Kidney epithelial cell (primary cell): ENCODE measurements at places on chromosomes 7 and 10.

GRCh38 chr7:49398236-49398635 lies 375.2 kb upstream of the VWC2 start:
- DNase-seq: no peak

- no peak for DNase-seq
Measured at GRCh38 chr7:55019691-55020465, 1.1 kb downstream of the EGFR start.

DNA sequence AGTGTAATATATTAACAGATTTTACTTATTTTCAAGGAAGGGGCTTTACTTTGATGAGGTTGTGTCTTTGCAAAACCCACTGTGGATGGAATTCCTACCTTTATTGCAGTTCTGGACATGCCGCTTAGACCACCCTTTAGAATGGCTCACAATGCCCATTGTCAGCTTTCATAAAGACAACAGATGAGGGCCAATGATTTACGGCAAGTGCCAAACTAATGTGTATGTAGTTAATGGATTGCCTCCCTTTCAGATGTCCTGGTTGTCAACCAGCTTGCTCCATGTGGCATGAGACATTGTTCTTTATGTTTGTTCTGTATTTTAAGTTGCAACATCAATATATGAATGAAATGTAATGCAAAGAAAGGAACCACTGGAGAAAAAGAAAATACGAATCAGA lies 35.0 kb upstream of the ELMO1 start:
- DNase-seq: no peak

DNA sequence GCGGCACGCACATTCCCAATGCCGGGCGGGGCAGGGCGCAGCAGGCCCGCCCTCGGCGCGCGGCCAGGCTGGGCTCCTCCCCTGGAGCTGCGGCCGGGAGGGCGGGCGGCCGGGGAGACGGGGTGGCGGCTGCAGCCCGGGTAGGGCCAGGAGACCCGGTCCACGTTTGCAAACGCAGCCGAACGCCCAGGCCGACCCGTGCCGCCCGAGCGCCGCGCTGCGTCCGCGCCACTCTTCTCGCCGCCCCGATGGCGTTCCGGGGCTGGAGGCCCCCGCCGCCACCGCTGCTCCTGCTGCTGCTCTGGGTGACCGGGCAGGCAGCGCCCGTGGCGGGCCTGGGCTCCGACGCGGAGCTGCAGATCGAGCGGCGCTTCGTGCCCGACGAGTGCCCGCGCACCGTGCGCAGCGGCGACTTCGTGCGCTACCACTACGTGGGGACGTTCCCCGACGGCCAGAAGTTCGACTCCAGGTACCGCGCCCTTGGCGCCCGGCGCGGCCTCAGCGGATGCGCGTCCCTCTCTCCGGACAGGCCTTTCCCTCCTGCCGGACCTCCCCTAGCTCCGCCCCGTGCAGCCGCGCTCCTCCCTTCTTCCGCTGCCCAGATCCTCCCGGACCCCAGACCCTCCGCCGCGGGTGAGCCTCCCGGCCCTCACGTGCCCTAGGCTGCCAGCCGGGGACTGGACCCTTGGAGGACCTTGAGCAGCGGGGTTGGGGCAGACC lies at the start of gene FKBP9:
TSS of gene FKBP9 (plus strand) at position 115 of the 720 bp plus-strand sequence. CDS start at position 249, 134 bp downstream.
- DNase-seq: no peak

DNA sequence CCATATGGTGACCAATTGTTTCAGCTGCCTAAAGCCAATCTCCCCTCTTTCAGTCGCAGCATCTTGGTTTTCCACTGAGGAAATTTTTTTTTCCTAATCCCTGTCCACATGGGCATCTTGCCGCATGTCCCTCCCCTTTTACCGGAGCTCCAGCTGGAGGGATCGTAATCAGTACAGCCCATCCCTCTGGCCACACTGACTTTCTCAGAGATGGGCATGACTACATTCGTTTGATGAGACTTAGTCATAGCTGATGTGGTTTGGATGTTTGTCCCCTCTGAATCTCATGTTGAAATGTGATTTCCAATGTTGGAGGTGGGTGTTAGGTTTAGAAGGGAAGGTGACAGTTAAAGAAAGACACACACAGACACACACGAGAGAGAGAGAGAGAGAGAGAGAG lies 186.8 kb upstream of the CXCL12 start:
- no peak for DNase-seq

DNA sequence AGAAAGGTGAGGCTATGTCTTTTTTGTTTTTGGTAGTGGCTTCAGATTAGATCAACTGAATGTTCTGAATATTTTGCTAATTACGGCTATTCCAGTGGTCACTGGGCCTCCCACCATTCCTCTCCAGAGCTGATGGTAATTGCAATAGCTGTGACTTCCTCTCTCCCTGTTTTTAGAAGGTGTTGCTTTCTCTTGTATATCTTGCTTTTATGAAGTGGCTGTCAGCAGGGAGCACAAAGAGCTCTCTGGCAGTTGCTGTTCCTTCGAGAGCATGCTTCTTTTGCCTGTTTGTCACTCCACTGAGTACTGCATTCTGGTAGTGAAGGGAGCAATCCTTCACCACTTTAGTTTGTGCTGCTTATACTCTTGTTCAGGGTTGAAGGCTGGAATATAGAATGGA lies 133.3 kb downstream of the EXOC4 start:
- DNase-seq: no peak

DNA sequence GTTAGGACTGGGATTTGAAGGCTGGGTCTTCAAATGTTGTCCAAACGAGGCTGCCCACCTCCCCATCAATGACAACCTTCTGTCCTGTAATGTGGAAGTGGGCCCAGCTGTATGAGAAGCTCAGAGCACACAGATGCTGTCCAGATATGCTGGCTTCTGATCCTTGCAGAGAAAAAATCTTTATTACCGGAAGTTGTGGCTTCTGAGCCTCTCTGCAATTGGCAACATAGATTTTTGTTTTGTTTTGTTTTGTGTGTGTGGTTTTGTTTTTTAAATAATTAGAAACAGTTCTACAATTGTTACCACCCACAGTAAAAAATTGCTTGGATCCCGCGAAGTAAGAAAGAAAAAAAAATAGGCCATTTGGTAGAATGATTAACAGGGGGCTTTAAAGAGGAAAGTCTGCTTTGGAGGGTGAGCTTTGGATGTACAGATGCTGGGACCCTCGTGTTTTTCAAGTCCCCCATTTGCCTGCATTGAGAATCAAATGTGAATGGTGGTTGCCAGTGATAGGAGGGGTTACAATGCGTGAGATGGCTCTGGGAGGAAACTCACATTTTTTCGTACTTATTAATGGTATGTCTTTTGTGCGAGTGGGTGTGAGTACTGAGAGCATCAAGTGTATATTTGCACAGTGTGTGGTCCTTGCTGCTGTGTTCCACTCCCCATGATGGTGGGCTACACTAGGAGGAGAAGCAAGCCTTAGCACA lies 153.2 kb downstream of the TCF7L2 start:
- no peak for DNase-seq

DNA sequence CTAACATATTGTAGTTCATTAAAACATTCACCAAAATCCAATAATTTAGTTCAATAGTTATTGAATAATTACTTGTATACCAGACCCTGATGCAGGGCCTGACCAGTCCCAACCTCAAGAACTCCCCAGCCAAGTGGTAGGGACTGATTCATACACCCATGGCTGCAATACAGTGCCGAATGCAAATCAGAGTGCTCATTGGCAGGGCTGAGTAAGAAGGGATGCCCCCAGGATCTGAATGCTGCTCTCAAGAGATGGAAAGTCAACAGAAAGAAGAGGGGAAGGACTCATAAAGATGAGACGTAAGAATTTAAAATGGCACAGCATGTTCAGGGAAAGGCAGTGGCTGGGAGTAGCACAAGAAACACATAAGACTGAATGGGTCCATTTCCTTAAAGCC lies 29.9 kb downstream of the ZNF438 start:
- no peak for DNase-seq

GRCh38 chr10:80195046-80195574 lies 10.2 kb downstream of the ANXA11 start:
- no peak for DNase-seq

GRCh38 chr10:36499693-36500092 lies 625.7 kb upstream of the ANKRD30A start:
- DNase-seq: no peak

DNA sequence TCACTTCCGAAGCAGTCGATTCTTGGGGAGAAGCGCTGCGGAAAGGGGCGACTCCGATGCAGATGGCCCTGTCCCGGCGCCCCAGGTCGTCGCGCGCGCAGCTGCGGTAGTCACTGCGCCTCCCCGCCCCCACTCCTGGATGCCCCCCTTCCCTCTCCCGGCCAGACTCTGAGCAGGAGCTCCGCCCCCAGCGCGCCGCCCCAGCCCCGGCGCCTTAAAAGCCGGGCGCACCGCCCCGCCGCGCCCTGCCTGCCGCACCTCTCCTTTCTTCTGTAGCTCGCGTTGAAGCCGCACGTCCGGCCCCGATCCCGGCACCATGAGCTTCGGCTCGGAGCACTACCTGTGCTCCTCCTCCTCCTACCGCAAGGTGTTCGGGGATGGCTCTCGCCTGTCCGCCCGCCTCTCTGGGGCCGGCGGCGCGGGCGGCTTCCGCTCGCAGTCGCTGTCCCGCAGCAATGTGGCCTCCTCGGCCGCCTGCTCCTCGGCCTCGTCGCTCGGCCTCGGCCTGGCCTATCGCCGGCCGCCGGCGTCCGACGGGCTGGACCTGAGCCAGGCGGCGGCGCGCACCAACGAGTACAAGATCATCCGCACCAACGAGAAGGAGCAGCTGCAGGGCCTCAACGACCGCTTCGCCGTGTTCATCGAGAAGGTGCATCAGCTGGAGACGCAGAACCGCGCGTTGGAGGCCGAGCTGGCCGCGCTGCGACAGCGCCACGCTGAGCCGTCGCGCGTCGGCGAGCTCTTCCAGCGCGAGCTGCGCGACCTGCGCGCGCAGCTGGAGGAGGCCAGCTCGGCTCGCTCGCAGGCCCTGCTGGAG lies at the start of gene INA:
TSS of gene INA (plus strand) at position 243 of the 817 bp plus-strand sequence. CDS start at position 317, 74 bp downstream.
- peak; percentile 29 for DNase-seq

DNA sequence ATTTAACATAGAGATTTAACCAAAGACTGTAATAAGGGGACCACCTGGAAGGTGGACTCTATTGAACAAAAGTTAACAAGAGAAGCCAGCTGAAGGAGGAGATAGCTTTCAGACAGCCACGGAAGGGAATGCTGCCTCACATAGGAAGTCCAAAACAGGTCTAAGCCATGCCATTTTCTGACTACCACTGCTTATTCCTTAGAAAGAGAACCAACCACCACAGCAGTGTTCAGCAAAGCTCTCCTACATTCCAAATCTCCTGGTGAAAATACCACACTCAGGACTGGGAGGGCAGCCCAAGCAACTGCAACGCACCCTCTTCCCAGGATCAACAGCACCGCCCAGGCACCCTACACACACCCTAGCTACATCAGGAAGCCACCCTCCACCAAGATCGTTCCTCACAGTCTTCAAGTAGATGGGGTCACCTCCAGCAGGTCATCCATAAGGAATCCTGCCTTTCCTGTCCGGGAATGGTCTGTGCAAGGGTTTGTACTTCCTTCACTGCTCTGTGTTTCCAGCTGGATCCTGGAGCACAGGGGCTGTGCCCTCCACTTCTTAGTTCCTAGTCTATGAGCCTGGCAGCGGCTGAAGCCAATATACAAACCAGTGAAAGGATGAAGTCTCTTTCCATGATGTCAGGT lies 2.5 kb downstream of the KIAA1549 start:
- DNase-seq: no peak

DNA sequence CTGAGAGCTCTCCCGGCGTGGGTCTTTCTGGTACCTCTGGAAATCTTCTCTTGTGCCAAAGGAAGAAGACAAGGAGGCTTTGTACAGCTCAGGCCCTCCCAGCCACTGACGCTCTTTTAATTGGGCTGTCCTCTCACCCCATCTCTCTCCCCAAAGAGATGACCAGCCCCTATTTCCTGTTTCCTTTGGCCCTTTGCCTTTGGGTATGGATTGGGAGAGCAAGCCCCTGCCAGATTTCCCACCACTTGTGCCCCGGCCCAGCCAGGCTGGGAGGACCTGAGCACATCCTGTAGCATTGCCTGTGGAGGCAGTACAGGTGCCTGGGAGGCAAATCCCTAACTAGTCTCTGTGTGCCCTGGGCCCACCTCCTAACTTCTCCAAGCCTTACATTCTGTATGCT lies 5.7 kb upstream of the PLAC9 start:
- DNase-seq: no peak

DNA sequence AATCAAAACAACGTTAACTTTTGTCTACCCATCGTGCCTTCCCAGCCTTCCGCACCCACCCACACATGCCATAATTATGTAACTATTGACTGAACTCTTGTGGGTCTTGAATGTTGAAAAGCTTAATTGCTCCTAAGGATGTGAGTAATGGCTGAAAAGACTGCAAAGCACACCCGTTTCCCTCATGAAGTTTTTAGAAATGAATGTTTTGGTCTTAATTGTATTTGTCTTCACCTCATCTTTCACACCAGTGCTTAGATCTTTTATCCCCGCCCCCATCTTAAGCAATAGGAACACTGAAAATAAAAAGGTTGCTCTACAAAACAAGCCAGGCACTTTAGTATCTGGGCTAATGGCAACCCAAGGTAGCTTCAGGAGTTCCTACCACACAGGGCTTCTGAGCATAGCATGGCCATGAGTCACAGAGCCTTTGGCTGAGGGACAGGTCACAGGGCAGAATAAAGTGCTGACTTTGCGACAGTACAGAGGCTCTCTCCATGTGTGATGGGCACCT lies 690.5 kb downstream of the PARD3 start:
- DNase-seq: peak; percentile 65

DNA sequence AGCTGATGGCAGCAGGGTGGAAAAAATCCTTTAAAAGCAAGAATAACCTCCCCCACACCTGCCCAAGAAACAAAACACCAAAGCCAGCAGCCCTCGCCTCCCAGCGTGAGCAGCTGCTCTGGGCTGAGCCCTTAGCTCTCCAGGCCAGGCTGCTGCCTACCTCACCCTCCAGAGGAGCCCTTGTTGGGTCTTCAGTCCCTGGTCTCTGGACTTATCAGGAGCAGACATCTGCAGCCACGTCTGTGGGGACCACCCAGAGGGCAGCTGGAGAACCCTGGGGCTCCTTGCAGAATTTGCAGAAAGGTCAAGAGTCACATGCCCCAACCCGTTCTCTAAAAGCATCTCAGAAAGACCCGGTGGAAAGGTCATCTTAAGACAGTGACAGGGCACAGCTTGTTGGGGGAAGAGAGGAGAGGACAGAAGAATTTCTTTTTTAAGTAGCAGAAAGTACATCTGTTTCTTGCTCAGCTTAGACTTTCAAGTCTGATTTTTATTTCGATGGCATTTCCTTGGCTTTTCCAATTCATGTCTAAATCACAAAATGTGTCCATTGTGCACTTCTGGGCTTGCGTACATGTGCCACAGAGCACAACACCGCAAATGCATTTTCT lies 425.7 kb upstream of the NFE2L3 start:
- DNase-seq: no peak
